ENCODE measurements at places on chromosomes 5 and 9.
A peak's percentile ranks its signal among the peaks of the same experiment; 100 is the strongest.

DNA sequence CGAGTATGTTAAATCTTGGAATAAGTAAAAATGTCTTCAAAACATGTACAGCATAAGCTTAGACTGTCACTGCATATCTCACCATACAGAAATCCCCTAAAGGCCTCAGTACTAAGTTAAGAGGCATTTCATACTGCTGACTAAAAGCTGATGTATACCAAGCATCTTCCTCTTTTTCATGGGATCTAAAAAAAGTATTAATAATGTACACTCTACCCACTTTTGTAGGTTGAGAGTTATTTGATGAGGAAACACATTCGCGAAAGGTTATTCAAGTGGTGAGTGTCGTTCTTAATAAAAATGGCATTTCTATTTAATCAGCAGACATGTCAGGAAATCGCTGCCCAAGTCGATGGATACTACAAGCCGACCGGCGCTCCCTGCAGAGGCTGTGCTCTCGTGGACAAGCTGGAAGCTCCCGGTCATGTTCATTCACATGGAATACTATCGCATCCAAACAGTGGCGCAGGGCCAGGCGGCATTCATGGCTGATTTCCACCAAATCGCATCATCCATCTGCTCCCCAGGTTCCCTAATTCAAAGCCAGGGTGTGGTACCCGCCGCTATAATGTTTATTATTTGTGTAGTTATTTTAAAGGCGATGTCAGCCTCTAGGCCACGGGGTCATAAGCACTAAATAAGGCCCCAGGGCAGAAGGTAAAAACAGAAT lies 724 bp downstream of the SGTB start:
- no peak for DNase-seq

GRCh38 chr5:61461926-61462325 lies 129.9 kb downstream of the ZSWIM6 start:
- DNase-seq = no peak

DNA sequence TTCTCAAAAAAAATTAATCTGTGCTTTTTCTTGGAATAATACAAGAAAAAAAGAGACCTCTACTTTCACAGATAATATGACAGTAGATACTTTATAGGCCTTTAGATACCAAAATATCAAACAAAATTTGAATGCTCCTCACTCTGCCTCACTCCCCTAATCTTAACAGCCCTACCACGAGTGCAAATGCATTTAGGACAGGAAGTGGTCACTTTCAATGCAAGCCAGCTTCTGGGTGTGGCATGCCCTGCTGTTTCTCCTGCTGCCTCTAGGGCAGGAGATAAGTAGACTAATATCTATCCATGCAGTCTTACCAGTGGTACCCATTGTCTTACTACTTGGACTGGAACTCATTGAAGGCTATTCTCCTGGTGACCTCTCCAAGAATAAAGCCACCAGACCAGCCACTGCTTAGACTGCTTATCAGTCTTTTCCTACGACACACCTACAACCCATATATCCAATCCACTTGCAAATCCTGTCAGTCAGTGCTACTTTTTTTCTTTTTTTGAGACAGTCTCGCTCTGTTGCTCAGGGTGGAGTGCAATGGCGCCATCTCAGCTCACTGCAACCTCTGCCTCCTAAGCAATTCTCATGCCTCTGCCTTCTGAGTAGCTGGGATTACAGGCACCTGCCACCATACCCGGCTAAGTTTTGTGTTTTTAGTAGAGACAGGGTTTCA lies 23.0 kb downstream of the FRRS1L start:
- no peak for DNase-seq

GRCh38 chr9:35748858-35749514 lies at the start of the genes GBA2 and RGP1:
Gene GBA2, minus strand, starts transcription at chr9:35749228. Its CDS starts 524 bp downstream, at chr9:35748704.
Gene RGP1, plus strand, starts transcription at chr9:35749287. Its CDS starts 469 bp downstream, at chr9:35749756.
- no peak for DNase-seq

GRCh38 chr9:82721593-82721992 lies 341.3 kb downstream of the RASEF start:
- no peak for DNase-seq

DNA sequence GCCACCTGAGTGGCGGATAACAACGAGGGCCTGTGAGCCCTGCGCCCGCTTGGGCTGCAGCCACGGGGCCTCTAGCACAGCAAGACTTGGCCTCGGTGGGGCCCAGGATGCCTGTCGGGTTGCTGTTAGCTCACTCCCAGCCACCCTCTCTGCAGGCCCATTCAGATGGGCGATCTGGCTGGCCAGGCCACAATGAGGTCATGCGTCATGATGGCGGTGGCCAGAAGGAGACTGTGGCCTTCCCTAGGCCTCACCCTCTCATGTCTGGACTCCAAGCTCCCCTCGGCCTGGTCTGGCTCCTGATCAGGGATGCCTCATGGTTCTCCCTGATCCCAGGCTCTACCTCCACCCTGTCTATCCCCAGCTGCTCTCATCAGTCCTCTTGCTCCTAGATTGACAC lies 19.0 kb upstream of the TCOF1 start:
- no peak for DNase-seq

DNA sequence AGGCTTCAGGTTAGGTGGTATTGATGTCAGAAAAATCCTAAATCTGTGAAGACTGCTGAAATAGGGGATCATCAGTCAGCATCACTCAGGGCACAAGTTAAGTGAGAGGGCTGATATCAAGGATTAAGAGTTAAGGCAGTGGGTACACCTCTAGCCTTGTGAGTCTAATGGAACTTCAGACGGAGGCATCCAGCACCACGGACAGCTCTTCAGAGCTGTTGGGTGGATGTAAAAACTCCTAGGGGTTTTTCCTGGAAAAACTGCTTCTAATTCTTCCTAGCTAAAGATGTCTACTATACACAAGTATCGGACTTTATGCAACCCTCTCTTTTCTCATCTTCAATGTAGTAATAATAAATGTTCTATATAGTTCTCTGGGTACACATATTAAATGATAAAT lies 165.9 kb downstream of the SH3GL2 start:
- DNase-seq = no peak

- DNase-seq = no peak
These were observed 214.1 kb upstream of the MEF2C start for GRCh38 chr5:89097103-89097502.

GRCh38 chr5:4216142-4216541 lies 620.5 kb downstream of the IRX1 start:
- no peak for DNase-seq

DNA sequence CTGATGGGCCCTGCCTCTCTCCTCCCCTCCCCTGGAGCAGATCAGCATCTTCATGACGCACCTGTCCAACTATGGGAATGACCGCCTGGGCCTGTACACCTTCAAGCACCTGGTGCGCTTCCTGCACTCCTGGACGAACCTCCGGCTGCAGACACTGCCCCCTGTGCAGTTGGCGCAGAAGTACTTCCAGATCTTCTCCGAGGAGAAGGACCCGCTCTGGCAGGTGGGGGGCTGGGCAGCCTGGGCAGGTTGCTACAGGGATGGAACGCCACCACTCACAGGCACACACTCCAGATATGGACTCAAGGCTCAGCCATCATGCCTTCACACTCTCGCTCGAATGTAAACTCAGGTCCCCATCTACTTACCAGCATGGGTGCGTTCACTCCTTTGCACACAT lies 32.1 kb downstream of the NDST1 start:
- no peak for DNase-seq

GRCh38 chr5:176845392-176845713 lies 35.0 kb downstream of the UNC5A start:
- no peak for DNase-seq

GRCh38 chr5:14902826-14903560 lies 31.4 kb upstream of the ANKH start:
- no peak for DNase-seq

- DNase-seq = peak; percentile 44
These were observed at the start of gene ABCA1 for GRCh38 chr9:104927912-104928740. Gene ABCA1, minus strand, starts transcription at chr9:104928155. Its CDS starts 24,476 bp downstream, at chr9:104903679.

DNA sequence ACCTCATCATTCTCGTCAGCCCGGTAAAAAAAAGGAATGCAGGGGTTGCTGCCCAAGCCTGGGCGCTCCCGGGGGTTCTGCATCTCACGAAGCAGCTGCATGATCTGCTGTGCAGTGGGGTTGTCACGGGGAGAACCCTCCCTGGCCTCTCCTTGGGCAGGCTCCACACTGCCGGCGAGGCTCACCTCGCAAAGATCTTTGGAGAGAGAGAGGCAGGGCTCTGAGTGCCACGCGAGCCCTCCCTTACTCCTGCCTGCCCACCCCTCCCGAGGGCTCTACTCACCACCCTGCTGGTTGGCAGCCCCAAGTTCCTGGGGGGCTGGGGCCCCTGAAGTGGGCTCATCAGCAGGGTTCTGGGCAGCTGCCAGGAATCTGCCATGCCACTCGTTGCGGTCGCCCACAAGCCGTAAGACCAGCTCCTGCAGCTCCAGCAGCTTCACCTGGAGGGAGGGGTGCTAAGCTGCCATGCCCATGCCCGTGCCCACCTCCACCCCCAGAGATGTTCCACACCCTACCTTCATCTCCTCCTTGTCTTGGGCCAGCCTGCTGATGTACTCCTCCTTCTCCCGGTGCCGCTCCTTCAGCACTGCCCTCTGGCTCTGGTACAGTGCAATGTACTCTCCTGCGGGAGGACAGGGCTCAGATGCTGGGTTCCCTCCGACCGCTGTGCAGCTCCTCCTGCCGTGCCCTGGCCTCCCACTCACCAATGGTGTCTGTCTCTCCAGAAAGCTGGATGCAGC lies 18.6 kb downstream of the GOLGA2 start:
- DNase-seq = no peak

GRCh38 chr5:118544887-118545449 lies 443.4 kb downstream of the DTWD2 start:
- no peak for DNase-seq

DNA sequence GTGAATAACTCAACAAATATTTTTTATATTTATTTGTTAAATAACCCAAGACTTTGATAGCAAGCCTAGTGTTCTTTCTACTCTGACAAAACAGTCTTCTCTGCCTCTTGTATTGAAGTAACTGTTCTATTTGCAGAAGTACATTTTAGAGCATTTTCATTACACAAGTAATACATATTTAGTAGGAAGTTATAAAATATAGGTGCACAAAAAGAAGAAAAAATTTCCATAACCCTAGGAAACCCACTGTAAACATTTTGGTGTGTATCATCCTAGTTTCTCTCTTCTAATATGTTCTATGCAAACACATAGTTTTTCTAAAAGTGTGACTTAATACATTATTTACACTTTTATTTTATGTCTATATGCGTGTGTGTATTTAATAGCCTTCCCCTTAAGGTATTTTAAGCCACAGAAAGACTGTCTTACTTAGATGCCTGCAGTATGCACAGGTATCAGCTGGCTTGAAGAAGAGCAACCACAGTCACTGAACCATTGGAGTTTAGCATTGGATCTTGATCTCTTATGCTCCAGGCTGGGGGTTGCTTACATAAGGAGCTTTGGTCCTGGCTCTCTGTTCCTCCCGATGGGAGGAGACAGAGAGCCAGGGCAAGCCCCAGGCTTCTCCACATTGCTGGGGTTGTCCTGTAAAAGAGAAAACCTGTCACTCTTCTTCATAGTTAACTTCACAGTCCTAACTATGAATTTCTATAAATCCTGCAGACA lies 3.8 kb downstream of the SELENOP start:
- no peak for DNase-seq

GRCh38 chr5:177432839-177433657 lies 6.6 kb downstream of the GRK6 start:
- DNase-seq = no peak

GRCh38 chr5:79436821-79437220 lies 77.1 kb downstream of the HOMER1 start:
- no peak for DNase-seq

GRCh38 chr9:135488527-135488926 lies 8.9 kb downstream of the PPP1R26 start:
- no peak for DNase-seq

- DNase-seq = no peak
These were observed 572.6 kb upstream of the CLINT1 start for GRCh38 chr5:158431369-158432029.

- DNase-seq = no peak
These were observed 86.3 kb downstream of the NLN start for GRCh38 chr5:65808251-65808741.

DNA sequence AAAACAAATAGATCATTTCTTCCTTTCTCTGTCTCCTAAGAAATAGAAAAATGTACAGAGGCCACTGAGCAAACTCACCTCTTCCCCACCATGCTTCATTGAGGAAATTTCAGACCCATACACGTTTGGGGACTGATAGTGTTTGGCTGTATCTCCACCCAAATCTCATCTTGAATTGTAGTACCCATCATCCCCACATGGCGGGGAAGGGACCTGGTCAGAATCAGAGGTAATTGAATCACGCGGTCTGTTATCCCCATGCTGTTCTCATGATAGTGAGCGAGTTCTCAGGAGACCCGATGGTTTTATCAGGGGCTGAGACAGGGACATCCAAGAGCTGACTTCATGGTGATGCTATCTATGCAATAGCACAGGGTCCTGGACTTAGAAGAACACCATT lies 1655.8 kb downstream of the MAT2B start:
- DNase-seq = no peak

DNA sequence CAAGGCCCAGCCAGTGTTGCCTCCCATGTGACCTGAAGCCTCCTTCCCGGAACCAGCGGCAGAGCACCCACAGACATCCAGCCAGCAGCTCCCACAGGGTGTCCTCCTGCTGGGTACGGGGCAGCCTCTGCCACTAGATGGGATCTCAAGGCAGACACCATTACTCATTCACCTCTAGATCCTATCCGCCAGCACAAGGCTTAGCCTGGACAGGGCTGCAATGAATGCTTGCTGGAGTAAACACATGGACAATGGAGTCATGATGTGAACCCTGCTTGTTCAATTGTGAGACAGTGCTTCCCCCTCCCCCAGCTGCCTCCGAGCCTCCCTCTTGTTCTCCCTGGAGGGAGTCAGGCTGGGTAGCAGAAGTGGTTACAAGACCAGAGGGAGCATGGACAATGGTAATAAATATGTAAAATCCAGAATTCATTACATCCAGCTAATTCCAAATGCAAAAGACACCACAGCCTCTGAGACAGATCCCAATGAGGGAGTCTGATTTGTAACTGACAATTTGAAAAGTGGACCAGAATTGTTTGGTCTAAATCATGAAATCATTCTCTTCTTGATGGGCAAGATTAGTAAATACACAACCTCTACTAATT lies 132.0 kb downstream of the CRB2 start:
- no peak for DNase-seq

GRCh38 chr5:116626945-116627679 lies 52.5 kb upstream of the SEMA6A start:
- no peak for DNase-seq

DNA sequence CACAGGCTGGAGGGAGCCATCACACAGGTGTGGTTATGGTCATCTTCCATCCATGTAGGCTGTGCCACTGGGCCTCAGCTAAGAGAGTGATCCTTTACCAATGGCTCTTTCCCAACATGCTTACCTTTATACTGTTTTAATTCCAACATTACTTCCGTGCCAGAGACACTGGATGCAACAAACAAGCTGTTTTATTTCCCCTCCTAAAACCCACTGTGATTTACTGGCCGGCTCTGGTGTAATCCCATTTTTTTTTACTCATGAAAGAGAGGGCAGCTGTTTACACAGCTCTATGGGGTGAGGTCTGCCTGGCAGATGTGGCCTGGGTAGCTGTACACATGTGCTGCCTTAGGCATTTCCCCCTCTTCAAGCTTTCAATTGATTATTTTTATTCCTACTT lies 58.5 kb downstream of the MACROH2A1 start:
- DNase-seq = no peak
